ENCODE measurements at places on chromosomes 4 and X.
A peak's percentile ranks its signal among the peaks of the same experiment; 100 is the strongest.

DNA sequence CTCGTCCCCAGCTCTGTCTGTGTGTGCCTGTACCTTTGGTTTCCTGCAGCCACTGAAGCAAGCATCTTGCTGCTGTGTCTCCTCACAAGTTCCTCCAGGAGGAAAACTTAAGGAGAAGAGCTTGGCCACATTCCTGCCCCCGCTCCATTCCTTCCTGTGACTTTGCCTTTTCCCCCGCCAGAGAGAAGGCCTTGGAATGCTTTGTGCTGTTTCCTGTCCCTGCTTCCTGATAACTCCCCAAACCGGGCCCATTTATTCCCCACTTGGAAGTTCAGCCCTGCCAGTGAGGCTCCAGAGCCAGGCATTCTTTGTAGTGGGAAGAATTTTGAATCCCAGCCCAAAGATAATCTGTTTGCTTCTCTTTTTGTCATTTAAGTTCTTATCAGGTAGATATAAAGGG lies 33.1 kb downstream of the SMIM10L2A start:
- no peak for DNase-seq

GRCh38 chrX:25433307-25433706 lies 417.5 kb upstream of the ARX start:
- DNase-seq, result no peak

DNA sequence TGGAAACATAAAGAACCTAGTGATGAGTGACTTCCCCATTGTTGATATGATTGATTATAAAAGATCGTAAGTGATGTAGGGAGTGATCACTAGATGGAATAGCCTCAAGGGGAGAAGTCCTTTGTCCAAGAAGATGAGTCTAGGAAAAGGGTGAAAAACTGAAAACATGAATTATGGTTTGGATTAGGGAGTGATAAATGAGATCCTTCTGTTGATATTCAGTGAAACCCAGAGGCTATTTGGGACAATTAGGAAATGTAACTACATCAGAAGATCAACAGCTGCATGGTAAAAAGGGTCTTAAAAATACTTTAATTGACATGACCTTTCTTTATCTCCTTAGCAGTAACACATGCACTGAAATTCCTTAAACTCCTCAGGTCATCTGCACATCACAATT lies 124.0 kb upstream of the UNC5C start:
- DNase-seq, result no peak

DNA sequence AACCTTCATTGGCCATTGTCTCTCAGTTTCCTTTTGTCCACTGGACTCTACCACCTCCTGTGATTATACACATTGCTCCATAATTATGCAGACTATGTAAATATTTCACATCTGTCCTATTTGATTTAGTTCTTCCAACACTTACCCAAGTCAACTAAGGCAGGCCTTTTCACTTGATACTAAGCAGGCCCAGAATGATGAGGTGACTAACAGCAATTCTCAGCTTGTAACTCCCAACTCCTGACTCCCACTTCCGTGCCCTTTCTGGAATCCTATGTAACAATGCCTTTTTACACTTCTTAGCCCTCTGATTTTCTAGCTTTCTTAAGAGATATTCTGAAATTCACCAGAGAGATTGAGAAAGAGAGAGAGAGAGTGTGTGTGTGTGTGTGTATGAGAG lies 6.6 kb downstream of the PAK3 start:
- no peak for DNase-seq

DNA sequence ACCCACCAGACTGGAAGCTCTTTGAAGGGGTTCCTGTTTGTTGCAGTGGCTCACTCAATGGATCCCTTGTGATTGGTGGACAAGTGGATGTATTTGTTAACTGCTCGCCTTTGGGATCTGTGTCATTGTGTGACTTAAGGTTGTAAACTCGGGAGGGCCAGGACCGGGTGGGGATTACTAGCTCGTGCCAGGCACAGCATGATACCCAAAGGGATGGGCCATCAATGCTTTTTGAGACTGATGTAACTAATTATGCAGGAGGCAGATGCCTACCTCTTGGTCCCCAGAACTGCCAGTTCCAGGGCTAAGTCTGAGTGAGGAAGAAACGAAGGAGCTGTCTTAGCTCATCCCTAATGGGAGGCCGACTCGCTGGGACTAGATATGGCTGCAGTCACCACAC lies 27.7 kb downstream of the UTP14A start:
- no peak for DNase-seq

DNA sequence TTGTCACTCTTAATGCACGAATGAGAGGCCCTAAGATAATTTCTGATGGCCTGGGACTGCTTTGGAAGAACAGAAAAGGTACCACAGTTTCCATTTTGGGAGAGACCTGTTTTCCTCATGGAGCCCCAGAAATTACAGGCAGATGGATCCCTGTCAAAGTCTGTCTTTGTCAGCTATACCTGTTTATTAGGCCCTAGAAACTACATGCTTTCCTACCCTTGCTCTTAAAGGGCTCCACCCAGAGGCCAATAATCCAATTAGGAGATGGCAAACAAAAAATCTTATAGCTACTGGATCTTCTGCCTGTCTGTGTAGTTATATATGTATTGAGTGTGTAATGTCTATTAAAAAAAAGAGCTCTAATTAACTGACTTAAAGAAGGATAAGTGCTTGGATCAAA lies 141.3 kb downstream of the NR3C2 start:
- no peak for DNase-seq

DNA sequence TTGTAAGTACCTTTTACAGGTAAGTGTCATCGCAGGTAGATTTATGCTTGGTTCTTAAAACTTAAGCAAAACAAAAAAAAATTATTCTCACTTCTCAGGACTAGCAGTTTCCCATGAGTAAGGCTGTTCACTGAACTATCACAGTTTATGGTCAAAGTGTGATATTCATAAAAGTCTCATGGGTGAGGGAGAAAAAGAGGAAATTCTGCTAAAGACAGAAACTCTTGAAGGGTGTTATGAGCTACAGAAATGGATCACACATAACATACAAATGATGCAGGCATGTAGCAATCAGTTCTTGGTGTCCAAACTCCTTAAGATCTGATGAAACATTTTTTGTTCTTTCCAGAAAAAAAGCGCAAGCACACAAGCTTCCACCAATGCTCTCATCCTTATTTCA lies 8.5 kb downstream of the RAB9A start:
- DNase-seq, result no peak

GRCh38 chrX:153381684-153382532 lies 19.2 kb downstream of the PNMA6E start:
- peak; percentile 27 for DNase-seq

DNA sequence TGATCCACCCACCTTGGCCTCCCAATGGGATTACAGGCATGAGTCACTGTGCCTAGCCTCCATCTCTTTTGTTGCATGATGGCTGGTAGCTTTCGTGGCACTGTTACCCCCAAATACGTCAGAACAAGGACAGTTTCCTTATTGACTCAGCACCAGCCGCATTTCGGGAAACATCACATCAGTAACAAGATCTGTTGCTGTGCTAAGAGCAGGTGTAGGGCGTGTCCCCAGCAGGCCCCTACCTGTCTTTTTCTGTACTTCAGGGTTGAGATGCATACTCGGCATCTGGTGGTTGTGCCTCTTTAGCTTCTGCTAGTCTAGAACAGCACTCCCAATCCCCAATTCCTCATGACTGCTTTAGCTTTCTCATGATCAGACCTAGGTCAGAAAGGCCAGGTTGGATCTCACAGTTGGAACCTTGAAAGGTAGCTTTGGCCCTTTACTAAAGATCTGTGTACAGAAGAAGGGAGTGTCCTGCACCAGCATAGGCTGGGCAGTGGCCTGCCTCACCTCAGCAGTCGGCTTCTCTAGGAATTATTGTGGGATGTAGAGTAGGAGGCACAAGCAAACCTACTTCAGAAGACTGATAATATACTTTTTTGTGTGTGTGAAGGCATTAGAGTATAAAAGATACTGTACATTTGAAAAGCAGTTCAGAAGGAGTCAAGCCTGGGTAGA lies 36.8 kb downstream of the NSD2 start:
- peak; percentile 75 for DNase-seq

- peak; percentile 52 for DNase-seq
Observed at GRCh38 chr4:141158219-141158618, 24.9 kb upstream of the RNF150 start.

All from RWPE1 (cell line).